Kidney tubule cell (primary cell): ENCODE measurements at places on chromosomes 11 and 22.

DNA sequence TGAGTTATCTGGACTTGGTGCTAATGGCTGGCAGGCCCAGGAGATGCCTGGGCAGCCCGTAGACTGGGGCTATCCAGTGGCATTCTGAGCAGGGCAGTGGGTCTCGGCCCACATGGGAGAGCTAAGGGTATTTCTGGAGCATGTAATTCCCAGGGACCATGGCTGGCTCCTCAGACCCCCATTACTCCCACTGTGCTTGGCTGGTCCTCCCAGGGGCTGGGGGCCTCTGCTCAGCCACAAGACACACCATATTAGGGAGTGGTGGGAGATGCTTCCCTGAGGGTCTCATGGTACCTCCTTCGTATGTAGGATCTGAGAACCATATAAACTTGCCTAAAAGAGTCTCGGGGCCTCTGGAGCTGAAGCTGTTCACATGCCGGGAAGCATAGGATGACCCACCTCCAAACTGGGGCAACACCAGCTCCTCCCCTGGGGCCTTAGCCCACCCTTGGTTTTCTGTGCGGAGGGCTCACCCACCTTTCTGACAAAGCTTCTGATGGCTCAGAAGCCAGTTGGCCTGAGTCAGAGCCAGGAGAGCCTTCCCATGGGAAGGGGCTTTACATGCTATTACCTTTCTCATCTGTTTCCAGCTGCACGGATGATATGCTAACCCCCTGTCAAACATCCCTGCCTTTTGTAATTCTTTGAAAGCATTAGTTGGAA, 9.5 kb upstream of the FTH1 start:
- no peak for DNase-seq

DNA sequence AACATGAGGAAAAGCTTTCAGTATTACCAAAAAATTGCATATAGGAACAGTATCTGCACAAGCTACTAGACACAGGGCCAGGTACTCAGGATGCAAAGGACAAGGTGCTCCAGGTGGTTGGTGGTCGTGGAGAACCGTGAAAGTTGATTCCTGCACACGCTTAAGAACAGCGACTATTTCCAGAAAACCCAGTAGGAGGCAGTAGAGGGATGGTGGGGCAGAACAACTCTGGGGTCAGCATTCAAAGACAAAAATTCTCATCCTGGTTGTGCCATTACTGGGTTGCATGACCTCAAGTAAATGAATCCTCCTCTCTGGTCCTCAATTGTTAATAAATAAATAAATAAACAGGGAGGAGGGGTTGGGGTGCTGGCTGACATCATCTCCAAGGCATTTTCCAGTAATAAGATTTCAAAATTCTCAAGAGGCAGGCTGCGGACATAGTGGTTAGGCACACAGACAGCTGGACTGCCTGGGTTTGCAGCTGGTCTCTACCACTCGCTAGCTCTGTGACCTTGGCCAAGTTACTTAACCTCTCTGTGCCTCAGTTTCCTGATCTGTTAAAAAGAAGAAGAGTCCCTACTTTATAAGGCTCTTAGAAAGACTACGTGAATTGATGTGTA, 89.6 kb downstream of the ISX start:
- no peak for DNase-seq

GRCh38 chr11:115741376-115742107, 237.3 kb upstream of the CADM1 start:
- no peak for DNase-seq

DNA sequence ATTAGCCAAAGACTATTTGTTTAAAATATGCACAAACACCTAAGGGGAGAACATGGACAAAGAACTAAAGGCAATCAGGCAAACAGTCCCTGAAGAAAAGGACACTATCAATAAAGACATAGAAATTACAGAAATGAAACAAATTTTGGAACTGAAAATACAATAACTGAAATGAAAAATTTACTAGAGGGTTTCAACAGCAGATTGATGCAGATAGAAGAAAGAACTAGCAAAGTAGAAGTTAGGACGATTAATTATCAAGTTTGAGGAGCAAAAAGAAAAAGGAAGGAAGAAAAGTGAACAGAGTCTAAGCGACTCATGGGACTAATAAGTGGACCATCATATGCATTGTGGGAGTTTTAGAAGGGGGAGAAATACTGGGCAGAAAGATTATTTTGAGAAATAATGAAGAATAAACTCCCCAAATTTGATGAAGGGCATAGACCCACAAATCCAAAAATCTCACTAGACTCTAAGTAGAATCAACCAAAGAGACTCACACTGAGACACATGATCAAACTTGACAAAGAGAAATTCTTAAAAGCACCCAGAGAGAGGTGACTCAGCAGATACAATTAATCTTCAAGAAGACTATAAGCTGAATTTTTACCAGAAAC, 62.9 kb downstream of the JAM3 start:
- DNase-seq: no peak

- peak; percentile 56 for DNase-seq
Measured at GRCh38 chr11:65432686-65433582, 10.3 kb downstream of the NEAT1 start.

DNA sequence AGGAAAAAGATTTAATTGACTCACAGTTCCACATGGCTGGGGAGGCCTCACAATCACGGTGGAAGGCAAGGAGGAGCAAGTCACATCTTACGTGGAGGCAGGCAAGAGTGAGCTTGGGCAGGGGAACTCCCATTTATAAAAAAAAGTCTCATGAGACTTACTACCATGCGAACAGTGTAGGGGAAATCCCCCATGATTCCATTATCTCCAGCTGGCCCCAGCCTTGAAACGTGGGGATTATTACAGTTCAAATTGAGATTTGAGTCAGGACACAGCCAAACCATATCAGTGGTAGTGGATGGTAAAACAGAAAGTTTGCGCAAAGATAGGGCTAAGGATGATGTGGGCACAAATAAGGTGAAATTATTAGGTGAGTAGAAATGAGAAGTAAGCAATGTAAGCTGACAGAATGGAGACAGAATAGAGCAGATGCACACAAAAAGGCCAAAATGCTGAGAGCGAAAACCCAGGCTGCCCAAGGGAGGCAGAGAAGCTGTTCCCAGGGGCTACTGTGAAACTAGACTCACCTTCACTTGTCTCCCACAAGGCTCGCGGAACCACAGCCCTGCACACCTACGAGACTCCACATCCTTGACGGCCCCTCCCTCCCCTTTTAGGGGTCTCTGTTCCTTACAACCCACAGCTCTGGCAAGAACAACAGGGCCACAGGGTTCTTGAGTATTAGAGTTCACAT, 377.6 kb downstream of the CADM1 start:
- DNase-seq: peak; percentile 75

DNA sequence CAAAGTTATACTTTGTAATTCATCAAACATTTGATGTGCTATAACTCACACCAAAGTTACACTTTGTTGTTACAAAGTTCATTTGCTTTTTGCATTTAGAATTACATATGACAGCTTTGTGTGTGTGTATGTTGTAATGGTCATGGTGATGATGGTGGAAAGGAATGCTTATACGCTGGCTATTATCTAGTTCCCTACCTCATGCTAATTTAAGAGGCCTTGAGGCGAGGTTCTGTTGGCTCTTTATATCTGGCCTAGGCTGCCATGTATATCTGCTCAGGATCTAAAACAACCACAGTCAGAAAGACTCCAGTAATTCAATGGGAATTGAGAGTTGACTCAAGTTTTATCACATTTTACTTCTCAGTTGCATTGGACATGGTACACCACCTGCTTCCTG, 123.4 kb downstream of the SLC17A6 start:
- no peak for DNase-seq
